ENCODE measurements at places on chromosomes 1 and 21.

- peak; percentile 1 for DNase-seq
Measured at GRCh38 chr21:24183077-24183476, 1424.2 kb downstream of the MRPL39 start.

- DNase-seq, result peak; percentile 77
Measured at GRCh38 chr1:19643602-19644394, at the start of gene NBL1. Gene NBL1 (plus strand): TSS chr1:19644311. CDS start chr1:19655031, 10,720 bp downstream.

GRCh38 chr1:19079541-19080472 is 123.3 kb upstream of the IFFO2 start:
- no peak for DNase-seq

GRCh38 chr1:183572721-183573120 is 17.5 kb downstream of the NCF2 start:
- DNase-seq, result no peak

DNA sequence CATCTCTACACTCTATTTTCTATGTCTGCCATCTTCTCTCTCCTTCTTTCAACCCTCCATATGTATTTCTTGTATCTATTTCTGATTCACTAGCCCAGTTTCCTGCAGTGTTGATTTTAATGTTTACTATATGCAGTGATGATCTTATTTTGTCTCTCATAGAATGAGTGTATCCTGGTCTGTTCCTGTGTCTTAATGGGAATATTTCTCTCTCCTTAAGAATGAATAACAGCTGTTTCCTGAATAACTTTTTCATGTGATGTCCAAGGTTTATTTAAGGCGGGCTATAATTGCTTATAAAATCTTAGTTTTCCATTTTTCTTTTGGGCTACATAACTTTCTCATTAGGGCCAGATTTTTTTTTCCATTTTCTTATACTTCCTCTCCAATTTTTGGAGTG is 144.5 kb downstream of the C1orf21 start:
- DNase-seq, result no peak

DNA sequence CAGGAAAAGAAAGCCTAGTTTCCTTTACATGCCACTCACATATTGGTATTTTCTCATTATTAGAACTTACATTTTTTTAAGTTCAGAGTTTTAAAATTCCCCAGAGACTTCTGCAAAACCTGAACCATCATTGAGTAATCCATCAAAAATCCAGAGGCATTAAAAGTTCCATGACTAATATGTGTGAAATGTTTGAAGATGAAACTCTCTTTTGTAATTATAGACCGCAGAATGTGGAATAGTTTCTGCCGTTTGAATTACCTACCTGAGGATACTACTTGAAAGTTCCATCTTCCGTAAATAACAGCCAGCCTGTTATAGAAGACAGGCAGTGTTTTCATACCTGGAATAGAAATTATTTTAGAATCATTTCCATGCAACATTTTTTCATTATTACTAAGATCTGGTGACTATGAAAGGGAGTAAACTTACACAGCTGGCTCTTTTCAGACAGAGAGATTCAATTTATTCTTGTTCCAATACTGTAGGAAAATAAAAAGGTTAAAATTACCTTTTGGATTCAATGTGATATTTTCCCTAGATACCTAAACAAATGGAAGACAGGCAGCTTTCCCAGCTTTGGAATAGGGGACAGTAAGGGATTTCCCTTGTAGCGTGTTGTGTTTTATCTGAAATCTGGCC is 131.4 kb downstream of the ST6GALNAC5 start:
- peak; percentile 57 for DNase-seq

- no peak for DNase-seq
Measured at GRCh38 chr1:209552406-209553264, 30.9 kb upstream of the CAMK1G start.

GRCh38 chr1:177228693-177229065 is 57.9 kb downstream of the BRINP2 start:
- DNase-seq, result no peak

DNA sequence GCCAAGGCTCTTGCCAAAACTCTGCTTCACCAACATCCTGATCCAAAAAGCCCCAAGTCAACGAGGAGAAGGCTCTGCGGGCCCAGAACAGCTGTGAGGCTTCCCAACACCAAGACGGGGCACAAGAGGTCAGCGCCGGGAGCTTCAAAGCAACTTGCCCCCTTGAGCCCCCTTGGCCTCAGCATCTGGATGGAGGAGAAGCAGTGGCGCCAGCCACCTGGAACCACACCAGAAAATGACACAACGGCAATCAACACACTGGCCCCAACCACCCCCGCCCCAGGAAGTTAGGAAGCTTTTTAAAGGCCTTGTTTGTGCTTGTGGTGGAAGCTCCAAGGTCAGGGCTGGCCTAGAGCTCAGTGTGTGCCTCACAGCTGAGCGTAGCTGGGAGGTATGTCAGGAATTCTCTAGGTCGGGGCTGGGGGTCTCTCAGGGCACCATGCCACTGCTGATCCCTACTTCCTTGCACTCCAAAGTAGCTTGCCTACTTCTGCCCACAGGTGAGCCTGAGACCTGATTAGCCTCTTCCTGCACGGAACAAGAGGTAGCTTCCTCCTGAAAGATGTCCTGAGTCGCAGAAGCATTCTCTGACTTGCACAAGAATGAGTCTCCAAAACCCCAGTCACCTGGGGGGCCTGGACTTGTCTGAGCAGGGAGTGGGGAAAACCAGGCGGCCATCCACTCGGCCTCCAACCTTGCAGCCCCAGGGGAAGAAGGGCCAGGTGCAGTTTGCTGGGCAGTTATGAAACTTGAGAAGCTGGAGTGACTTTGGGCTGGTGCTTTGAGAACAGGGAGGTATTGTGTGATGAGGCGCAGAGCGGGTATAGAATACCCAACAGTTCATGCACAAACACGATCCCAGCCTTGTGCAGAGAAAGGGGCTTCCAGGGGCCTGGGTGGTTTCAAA is 9.7 kb upstream of the SRP9 start:
- peak; percentile 72 for DNase-seq

GRCh38 chr1:64161357-64161941 is 42.0 kb upstream of the UBE2U start:
- peak; percentile 82 for DNase-seq

DNA sequence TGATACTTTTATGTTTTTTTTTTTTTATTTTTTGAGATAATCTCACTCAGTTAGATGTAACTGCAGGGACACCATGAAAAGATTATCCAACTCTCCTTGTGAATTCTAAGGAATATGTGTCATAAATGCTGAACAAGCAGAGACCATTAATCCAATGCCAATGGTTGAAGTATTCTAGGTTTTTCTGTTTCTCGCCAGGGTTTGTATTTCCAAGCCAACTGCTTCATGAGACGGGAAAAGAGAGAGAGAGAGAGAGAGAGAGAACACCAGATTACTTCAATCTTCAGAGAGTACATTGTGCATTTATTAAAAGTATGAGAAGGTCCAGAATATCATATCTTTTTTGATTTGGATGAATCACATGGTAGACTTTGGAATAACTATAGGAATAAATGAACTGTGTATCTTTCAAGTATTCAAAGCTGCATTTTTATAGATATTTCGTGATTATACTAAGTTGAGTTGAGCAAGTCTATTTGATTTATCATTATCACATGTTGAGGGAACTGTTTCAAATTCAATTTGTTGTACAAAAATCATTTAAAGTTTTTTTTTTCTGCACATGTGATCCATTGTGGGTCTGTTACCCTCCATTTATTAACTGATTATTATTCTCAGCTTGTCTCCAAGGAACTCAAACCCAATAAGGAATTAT is 108.4 kb downstream of the PLA2G4A start:
- DNase-seq, result no peak

DNA sequence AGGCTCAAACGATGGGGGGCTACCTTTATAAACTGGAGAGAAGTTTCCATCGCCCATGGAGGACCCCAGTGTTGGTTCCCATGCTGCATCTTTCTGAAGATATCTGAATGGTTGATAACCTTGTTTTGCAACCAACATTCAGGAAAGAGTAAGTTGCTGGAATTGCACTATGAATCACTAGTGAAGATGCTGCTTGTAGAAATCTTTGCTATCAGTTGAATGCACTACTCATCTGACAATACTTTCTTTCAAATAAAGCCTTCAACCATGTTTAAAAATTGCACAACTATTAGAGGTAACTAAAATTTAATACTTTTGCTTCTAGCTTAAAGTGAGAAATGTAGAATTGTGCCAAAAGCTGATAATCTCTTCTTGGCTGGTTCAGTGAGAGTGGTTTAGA is 86.8 kb upstream of the HIVEP3 start:
- DNase-seq, result no peak

DNA sequence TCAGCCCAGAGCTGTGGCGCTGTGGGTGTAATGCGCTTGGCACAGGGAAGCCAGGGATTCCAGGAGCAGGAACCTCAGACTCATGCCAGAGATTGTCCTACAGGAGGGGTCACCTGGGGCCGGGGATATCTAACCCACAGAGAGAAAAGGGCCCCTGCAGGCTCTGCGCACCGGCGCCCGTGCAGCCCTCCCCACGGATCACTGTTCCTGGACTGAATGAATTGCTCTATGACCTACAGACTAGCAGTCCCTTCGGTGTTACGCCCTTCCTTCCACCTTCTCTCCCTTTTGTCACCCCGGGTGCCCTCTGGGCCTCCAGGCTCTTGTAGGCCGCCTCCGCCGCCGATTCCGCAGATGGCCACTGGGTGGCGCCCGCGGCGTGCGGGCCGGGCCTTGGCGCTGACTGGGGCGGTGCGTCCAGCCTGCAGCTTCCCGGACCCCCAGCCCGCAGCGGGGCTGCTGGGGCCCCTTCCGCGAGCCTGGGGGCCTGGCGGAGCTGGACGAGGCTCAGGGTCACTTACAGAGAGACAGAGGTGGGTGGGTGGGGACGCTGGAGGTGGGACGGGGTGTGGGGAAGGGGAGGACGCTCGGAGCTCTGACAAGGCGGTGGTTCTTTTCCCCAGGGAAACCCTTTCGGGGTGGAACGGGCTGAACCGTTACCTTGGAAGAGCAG is 101.3 kb downstream of the IER5 start:
- DNase-seq, result peak; percentile 33

GRCh38 chr1:1407636-1408318 is 684 bp upstream of the MRPL20 start:
- DNase-seq, result peak; percentile 66

Data from foreskin fibroblast (primary cell).